Neural progenitor cell (in vitro differentiated cells): ENCODE measurements at places on chromosomes 4 and X.

GRCh38 chr4:42150653-42151567, 1.5 kb downstream of the BEND4 start:
- DNase-seq = peak; percentile 61

DNA sequence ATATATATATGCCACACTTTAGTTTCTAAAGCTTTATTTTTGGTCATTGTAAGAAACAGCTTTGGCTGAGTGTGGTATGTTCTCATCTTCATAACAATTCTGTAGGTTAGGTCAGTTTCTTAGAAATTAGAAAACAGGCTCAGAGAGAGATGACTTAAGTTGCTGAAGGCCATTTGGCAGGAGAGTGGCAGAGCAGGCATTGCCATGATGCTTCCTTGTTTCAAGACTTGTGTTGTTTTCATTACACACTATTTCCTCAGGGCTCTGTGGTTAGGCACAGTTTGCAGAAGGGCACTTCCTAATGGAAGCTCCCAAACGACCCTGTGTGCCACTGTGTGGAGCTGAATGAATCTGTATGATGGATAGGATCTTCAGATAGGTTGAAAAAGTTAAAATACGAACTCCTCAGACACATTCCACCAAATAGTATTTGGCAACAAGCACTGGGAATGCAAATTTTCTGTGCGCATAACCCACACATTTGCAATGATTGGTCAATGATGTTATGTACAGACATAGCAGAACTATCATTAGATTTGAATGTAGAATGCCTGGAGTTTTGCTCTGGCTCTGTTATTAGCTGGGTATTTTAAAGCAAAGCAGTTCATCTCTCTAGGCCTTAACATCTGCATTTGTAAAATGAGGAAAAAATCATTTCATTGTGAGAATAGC, 274.3 kb upstream of the HS3ST1 start:
- DNase-seq = no peak

GRCh38 chrX:107542500-107542899, 85.8 kb upstream of the PRPS1 start:
- peak; percentile 73 for DNase-seq

DNA sequence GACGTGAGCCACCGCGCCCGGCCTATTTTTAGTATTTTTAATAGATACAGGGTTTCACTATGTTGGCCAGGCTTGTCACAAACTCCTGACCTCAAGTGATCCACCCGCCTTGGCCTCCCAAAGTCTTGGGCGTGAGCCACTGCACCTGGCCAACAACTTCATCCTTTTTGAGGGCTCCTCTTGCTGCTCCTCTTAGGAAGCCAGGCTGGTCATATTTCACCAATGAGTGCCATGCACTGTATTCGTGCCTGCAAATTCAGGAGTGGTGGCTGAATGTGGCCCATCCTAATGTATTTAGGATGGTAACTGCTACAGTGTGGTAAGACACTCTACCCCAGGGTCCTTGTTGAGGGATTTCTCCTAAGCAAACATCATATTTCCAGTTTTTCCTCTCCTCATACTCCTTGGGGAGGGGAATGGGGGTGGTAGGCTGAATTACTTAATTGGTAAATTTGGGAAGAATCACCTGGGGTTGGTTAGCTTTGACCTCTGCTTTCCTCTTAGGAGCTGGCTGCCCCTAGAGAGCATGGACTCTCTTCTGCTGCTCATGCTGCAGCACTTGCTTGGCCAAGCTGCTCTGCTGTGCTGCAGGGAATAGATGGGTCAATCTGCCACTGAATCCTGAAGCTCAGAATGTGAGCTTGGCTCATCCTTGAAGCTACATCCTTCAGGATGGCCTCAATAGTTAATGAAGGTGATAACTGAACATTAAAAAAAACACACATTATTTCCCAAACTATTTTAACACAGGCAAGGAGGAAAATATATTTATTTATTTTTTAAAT, 167.4 kb downstream of the HS3ST1 start:
- no peak for DNase-seq

GRCh38 chr4:155974996-155975395, 21.3 kb upstream of the CTSO start:
- no peak for DNase-seq

- no peak for DNase-seq
Observed at GRCh38 chrX:35626124-35626523, 172.0 kb upstream of the MAGEB16 start.

DNA sequence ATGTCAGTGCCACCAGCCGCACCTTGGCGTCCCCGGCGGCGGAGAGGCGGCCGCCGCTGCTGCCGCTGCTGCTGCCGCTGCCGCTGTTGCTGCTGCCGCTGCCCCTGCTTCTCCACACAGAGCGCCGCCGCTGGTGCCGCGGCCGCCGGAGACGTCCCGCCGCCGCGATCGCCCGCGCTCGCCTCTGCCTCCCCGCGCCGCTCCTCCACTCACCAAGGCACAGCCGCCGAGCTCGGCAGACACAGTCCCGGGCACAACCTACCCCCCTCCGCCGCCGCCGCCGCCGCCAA, at the start of gene PPP3CA:
Gene PPP3CA (minus strand): TSS at position 260 of the 290 bp plus-strand sequence.
- no peak for DNase-seq

DNA sequence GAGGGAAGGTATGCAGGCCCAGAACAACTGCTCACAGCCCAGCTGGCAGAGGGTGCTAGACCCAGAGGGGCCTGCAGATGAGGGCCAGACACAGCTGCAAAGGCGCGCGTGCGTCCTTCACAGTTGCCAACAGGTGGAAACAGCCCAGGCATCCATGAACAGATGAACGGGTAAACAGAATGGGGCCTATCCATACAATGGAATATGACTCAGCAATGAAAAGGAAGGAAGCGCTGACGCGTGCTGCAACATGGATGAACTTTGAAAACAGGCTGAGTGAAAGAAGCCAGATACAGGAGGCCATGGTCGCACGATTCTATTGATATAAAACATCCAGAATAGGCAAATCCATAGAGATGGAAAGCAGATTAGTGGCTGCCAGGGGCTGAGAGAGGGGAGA, 83.1 kb upstream of the DDX3X start:
- DNase-seq = no peak

DNA sequence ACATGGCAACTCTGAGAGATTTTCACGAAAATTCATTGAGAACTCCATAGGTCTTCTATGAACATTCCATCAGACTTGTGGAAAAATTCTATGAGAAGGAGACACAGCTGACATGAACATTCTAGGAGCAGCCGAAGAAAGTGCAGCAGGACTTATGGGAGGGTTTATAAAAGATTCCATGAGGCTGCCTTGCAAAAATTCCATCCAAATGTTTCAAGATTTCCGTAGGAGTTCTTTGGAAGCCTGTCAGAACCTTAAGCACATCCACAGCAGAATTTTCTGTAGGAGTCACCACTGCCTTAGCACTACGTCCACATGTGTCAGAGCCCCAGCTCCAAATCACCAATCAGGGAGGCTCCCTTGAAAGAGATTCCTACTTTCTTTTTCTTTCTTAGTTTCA, 67.0 kb upstream of the MSX1 start:
- no peak for DNase-seq

DNA sequence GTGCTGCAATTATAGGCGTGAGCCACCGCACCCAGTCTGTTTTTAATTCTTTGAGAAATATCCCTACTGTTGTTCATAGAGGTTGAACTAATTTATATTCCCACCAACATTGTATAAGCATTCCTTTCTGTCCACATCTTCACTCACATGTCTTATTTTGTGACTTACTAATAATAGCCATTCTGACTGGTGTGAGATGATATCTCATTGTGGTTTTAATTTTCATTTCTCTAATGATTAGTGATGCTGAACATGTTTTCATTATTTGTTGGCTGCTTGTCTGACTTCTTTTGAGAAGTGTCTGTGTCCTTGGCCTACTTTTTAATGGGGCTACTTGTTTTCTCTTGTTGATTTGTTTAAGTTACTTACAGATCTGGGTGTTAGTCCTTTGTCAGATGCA, 310.9 kb upstream of the MAOA start:
- no peak for DNase-seq

- no peak for DNase-seq
Observed at GRCh38 chrX:54012830-54013500, 31.3 kb downstream of the PHF8 start.

- no peak for DNase-seq
Observed at GRCh38 chr4:127141856-127142255, 490.9 kb upstream of the INTU start.

DNA sequence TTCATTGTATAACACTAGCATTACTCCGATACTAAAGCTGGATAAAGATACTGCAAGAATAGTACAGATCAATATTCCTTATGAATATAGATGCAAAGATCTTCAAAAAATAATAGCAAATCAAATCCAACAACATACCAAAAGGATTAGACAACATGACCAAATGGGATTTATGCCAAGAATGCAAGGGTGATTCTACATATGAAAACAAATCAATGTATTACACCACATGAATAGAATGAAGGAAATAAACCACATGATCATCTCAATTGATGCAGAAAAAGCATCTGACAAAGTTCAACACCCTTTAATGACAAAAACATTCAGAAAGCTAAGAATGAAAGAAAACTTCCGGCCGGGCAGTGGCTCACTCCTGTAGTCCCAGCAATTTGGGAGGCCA, 42.8 kb downstream of the CUL4B start:
- DNase-seq = no peak

DNA sequence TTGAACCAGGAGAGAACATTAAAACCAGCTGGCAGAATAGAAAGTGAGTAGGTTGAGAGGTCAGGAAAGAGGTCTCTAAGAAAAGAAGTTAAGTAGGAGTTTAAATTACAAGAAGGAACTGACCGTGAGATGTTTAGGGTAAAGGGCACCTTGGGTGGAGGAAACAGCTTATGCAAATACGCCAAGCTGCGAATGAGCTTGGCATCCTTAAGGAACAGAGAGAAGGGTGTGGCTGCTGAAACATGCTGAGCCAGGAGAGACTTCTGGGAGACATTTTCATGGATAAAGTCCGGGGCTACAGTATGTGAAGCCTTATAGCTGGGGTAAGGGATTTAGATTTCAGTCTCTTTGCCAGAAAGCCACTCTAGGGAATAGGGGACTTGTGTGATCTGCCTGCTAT, 249.1 kb downstream of the KCNIP4 start:
- peak; percentile 7 for DNase-seq

- DNase-seq = no peak
Observed at GRCh38 chrX:131745942-131746489, 202.1 kb downstream of the OR13H1 start.

- DNase-seq = peak; percentile 67
Observed at GRCh38 chr4:133151341-133151690, 2.2 kb downstream of the PCDH10 start.

DNA sequence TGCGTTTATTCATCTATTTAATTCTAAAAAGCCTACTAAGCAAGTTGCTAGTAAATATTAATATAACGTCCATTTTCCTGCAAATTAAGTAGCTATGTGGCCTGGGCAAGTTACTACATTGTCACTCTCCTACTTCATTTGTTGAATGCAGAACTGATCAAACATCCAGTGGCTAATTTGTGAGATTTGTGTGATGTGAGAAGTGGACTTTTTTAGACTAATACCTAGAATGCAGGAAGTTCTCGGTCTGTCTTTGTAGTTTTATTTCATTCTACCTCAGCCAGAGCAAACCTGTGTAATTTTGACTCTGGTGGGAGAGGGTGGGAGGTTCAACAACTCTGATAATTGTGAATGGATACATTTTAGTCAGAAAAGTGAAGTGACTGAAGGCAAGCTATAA, 840 bp downstream of the GUF1 start:
- DNase-seq = no peak

GRCh38 chr4:153294631-153295030, 49.9 kb upstream of the MND1 start:
- DNase-seq = no peak

GRCh38 chr4:38728631-38729141, 54.1 kb downstream of the TLR10 start:
- no peak for DNase-seq

- no peak for DNase-seq
Observed at GRCh38 chr4:149845743-149846142, 30.1 kb upstream of the IQCM start.

DNA sequence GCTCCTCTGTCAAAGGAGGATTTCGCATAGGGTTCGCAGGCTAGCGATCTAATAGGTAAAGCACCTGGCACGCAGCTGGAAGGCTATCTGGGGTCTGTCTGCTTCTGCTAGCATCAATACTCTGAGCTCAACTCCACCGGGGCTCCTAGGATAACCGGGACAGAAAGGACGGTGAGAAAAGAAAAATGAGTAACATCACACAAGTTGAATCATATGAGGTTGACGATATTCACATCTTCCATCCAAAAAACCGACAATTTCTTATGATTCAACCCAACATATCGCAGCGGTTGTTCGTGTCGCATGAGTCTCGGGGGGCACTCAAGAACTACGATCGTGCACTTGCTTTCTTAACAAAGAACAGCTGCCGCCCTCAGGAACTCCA, 1.8 kb downstream of the PROM1 start:
- no peak for DNase-seq

- DNase-seq = peak; percentile 6
Observed at GRCh38 chr4:125062115-125063050, 252.4 kb upstream of the FAT4 start.

DNA sequence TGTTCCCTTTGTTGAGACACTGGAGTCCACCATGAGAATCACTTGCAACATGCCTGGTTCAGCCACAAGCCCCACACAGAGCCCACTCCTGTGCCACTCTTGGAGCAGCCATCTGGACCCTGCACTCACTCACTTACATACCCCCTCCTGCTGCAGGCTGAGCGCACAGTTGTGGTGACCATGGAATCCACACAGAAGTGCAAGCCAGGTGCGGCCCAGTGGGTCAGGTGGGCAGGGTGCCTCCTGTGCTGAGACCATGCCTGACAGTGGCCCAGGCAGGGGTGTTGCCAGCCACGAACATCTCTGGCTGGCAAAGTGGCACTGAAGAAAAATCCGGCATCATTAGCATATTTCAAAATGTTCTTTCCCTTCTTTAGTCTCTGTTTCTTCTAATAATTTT, 17.4 kb upstream of the CXorf51A start:
- DNase-seq = no peak

GRCh38 chr4:182385897-182386296, 142.7 kb downstream of the TENM3 start:
- DNase-seq = no peak

DNA sequence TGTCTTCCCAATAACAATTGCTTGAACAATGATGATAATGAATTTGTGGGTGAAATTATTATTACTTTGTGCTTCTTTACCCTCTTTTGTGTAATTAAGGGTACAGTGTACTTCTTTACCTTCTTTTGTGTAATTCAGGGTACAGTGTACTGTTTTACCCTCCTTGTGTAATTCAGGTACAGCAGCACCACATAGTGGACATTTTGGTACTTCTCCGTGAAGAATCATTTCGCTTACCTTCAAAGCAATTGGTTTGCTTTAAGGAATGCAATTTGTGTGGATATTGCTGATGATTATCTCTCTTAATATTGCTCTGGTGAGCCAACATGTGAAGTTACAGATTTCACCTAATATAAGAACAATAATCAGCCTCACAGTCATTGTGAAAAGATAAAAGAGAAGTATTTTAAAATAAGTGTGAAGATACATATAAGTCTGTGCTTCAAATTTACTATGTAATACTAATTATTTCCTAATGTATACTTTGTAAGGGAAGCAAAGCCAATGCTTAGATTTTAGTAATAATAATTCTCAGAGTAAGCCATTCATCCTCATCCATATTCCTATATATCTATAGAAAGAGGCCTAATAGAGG, 27.2 kb upstream of the SEC24B start:
- DNase-seq = peak; percentile 72
